ENCODE measurements at places on chromosomes 6 and 20. TPM values are rescaled to one million over a fixed set of nuclear protein-coding genes. Genes with fewer than 3 reads are reported as not detected.
A peak's percentile ranks its signal among the peaks of the same experiment; 100 is the strongest.

DNA sequence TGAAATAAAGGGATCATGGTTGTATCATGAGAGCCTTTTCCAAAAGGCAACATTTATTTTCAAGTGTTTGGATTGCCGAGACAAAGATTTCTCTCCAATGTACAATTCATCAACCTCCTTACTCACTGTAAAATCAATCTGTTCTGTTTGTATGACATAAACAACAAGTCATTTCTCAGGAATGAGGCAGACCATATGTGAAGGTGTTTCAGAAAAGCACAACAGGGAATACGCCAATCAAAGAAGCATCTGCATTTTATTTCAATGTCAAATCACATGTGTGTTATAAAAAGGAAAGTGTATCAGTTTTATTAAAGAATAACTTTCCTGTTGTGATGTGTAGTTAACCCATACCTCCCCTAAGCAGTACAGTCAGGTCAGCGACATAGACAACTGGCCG is 653.7 kb downstream of the TFAP2A start:
- no peak overlapping the region for H3K4me3 ChIP-seq
- DNase-seq, result no peak
- no peaks in the 10 kb centered on the region for H3K36me3 ChIP-seq

The LTA gene
- total RNA-seq, result not detected

DNA sequence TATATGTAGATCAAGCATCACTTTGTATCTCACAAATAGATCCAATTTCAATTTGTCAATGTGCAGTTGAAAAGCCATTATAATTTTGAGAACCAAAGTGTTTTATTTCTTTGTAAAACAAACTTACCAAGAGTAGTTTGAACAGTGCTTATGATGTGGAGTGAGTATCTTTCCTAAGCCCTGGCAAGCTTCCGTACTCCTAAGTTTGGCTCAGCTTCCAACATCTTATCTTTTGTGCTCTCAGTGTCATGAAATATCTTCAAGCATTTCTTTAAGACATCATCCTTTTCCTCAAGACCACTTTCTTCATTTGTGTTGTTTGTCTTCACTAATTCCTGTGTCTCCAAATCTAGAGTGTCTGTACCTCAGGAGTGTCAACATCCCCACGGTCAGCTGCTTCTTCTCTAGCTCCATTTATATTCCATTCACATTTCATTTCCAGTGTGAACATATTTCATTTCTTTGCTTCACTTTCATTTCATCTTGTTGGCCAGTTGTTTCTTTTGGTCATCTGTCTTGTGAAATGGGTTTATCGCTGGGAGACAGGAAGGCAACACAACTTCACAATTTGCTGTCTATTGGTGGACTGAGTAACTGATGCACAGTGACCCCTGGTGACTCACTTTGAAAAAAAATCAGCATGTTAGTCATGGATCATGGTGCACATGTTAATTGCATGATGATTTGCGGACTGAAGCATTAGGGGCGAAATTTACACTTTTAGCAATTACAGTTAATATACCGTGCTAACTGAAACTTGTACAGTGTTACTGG is 36.9 kb downstream of the SLC24A3 start:
- no peak overlapping the region for H3K4me3 ChIP-seq
- H3K27me3 ChIP-seq, result no peaks in the 10 kb centered on the region
- DNase-seq, result peak; percentile 86
- H3K4me1 ChIP-seq, result peaks cover 11% of the 10 kb centered on the region
- H3K36me3 ChIP-seq, result no peaks in the 10 kb centered on the region

DNA sequence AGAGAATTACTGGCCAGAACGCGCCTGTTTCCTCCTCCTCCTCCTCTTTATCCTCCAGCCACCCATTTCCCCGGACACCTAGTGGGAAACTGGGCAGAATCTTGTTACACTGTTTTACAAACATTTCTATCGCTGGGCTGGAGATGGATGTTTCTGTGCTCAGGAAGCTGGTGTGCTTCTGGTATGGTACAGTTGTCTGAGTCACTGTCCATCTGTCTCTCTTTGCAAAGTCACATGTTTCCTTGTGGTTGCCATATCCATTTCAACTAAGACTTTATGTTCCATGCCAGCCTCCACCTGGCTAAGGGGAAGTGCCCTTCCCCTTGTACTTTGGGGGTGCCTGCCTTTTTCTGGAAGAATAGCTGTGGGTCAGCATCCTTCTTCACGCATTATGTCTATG is 52.9 kb upstream of the SLC22A16 start:
- no peaks in the 10 kb centered on the region for H3K36me3 ChIP-seq
- no peak for DNase-seq
- no peaks in the 10 kb centered on the region for H3K27me3 ChIP-seq
- H3K4me3 ChIP-seq, result no peak overlapping the region

- no peaks in the 10 kb centered on the region for H3K4me1 ChIP-seq
- no peak overlapping the region for H3K27ac ChIP-seq
- no peaks in the 10 kb centered on the region for H3K36me3 ChIP-seq
- H3K4me3 ChIP-seq, result no peak overlapping the region
- peak; percentile 77 for DNase-seq
Observed at GRCh38 chr20:41998539-41999341, 380.6 kb upstream of the CHD6 start.

DNA sequence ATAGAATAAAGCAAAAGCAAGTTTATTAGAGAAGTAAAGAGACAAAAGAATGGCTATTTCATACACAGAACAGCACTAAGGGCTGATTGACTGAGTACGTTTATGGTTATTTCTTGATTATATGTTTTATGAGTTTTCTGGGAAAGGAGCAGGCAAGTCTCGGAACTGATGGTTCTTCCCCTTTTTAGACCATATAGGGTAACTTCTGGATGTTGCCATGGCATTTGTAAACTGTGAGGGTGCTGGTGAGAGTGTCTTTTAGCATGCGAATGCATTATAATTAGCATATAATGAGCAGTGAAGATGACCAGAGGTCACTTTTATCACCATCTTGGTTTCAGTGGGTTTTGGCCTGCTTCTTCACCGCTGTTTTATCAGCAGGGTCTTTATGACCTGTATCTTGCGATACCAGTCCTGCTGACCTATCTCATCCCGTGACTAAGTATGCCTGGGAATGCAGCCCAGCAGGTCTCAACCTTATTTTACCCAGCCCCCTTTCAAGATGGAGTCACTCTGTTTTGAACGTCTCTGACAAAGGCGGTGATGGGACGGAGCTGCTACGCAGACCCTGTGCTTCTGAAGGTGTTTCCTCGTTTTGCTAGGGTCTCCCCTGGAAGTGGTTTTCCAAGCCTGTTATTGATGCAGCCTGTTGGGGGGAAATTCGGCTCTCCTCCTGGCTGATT is 45.4 kb upstream of the BMP6 start:
- H3K36me3 ChIP-seq, result no peaks in the 10 kb centered on the region
- H3K4me1 ChIP-seq, result no peaks in the 10 kb centered on the region
- H3K27me3 ChIP-seq, result peaks cover 34% of the 10 kb centered on the region
- peak; percentile 62 for DNase-seq

DNA sequence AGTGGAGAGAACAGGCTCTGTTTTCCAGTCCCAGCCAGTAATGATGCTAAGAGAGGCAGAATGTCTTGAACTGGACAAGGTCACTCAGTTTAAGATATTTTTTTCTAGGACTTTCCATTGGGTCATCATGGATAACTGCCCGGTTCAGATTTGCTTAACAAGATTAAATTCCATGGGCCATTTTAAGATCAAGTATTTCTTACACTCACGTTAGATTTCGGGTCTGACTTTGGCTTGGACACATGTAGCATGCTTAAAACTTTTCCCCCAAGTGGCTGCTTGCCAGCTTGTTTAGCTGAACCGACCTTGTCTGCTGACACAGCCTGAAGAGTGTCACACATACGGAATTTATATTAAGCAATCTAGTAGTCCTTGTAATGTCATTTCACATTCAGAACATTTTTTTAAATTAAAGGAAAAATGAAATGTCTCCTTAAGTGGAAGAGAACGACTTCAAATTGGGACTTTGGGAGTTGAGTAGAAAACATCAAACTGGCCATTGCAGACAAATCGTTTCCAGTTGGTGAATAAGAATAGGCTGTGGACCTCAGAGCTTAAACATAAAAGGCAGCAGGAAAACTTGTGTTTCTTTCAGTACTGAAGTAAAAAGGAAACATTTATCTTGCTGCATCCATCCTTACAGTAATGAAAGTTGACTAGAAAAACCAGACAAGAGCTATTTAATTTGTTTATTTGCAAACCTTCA is 29.0 kb downstream of the ARMC2 start:
- H3K4me1 ChIP-seq, result peaks cover 6% of the 10 kb centered on the region
- no peak for DNase-seq
- H3K27ac ChIP-seq, result peak overlapping the region; percentile 64
- H3K36me3 ChIP-seq, result no peaks in the 10 kb centered on the region

The BPIFB1 gene
- total RNA-seq, result not detected

The KCNK16 gene
- total RNA-seq, result not detected

- H3K4me3 ChIP-seq, result no peak overlapping the region
- no peaks in the 10 kb centered on the region for H3K36me3 ChIP-seq
- no peak overlapping the region for H3K27ac ChIP-seq
- no peaks in the 10 kb centered on the region for H3K27me3 ChIP-seq
Observed at GRCh38 chr20:58826271-58826670, 24.4 kb downstream of the GNAS-AS1 start.

The TNXB gene
- total RNA-seq, result 525 TPM

DNA sequence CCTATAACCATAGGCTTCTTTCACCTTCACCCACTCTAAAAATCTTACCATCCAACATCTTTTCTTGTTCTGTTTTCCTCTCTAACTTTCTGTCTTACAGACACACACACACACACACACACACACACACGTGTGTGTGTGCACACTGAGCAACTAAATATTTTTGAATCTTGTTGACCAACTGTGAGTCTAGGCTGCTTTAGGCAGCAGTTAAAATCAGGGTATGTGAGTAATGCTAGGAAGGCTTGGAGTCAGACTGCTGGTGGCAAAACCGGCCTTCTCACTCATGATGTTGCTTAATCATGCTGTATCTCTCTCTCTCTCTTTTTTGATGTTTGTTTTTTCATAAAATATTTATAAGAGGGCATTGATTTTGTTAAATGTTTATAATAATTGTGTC is 103.1 kb upstream of the TBX18 start:
- H3K4me1 ChIP-seq, result no peaks in the 10 kb centered on the region
- no peak overlapping the region for H3K27ac ChIP-seq
- no peaks in the 10 kb centered on the region for H3K36me3 ChIP-seq

- H3K27me3 ChIP-seq, result no peaks in the 10 kb centered on the region
- no peaks in the 10 kb centered on the region for H3K36me3 ChIP-seq
- H3K4me3 ChIP-seq, result no peak overlapping the region
- no peak for DNase-seq
- peaks cover 4% of the 10 kb centered on the region for H3K4me1 ChIP-seq
- no peak overlapping the region for H3K27ac ChIP-seq
Observed at GRCh38 chr6:87785229-87785862, 83.3 kb upstream of the AKIRIN2 start.

DNA sequence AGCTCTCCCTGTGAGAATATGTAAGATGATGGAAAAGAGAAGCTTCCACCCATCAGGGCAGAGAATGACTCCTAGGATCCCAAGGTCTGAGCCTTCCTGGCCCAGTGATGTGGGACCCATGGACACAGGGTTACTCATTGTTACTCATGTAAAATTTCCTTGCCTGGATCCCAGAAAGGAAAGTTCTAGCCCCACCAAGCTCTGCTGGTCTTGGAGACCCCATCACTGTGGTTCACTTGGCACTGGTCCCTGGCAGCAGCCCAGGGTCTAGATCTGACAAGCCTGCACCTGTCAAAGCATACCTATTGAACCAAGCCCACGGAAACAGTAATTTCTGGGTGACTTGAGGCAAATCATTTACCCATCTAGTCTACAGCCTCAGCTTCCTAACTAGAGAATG is 22.1 kb downstream of the MDGA1 start:
- no peak overlapping the region for H3K4me3 ChIP-seq
- no peaks in the 10 kb centered on the region for H3K36me3 ChIP-seq
- DNase-seq, result no peak
- H3K27me3 ChIP-seq, result no peaks in the 10 kb centered on the region
- no peak overlapping the region for H3K27ac ChIP-seq

DNA sequence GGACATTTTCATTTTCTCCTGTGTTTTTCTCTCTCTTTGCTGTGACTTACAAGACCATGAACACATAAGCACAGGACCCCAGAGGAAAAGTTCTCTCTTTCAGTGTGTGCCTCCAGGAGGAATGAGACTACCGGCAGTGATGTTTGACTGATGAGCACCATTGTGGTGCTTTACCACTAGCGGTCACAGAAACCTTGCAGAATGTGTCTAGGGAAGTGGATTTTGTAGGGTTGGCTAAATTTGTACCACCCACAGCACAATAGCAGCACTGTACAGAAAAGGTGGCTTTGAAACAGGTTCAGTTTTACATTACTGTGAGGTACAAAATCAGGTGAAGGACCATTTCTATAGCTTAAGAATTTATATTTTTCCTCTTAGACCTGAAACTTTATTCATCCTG is 301.9 kb upstream of the SUPT3H start:
- peaks cover 13% of the 10 kb centered on the region for H3K27me3 ChIP-seq
- peak; percentile 37 for DNase-seq
- H3K4me1 ChIP-seq, result no peaks in the 10 kb centered on the region

- H3K27ac ChIP-seq, result no peak overlapping the region
- no peaks in the 10 kb centered on the region for H3K4me1 ChIP-seq
Observed at GRCh38 chr6:14614631-14615030, 497.1 kb downstream of the CD83 start.

- DNase-seq, result no peak
- H3K4me1 ChIP-seq, result no peaks in the 10 kb centered on the region
- no peaks in the 10 kb centered on the region for H3K27me3 ChIP-seq
- no peak overlapping the region for H3K4me3 ChIP-seq
Observed at GRCh38 chr6:137171053-137171374, 2.4 kb downstream of the IL22RA2 start.

DNA sequence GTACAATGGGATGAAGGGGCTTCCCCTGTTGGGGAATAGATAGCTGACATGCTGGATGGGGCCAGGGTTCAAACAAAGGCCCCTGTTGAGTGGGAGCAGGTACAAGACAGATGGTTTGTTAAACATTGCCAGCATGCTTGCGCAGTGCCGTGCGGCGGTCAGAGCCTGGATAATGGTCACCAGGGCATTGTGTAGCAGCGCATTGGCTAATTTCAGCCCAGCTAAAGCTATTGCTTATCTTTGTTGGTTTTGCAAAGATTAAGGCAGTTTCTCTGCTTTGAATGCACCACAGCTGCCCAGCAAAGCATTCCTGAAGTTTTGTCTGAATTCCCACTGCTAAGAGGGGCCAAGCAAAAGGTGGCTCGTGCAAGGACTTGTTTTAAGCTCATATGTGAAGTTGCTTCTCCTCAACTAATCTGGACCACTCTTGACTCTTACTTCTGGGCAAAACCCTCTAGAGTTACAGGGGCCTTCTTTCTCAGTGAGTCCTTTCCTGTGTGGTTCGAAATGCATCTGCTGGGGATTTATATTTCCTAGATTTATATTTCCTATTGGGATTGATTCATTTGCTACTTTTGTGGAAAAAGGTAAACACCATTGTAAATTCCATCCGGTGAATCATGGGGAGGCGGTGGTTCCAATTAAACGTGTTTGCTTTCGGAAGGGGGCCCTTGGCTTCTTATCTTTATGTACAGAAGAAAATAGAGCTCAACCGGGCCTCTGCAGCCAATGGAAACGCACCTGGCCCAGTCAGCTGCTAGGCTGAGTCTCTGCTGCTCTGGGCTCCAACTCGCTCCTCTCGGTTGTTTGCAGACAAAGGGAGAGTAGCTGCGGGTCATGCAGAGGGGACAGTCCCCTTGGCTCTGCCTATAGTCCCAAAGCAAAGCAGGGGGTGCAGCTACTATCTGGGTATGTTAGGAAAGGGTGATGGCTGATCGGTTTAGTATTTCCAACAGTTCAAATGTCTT is 72.1 kb downstream of the FOXA2 start:
- H3K4me3 ChIP-seq, result no peak overlapping the region
- H3K4me1 ChIP-seq, result no peaks in the 10 kb centered on the region
- no peak overlapping the region for H3K27ac ChIP-seq
- peaks cover 28% of the 10 kb centered on the region for H3K27me3 ChIP-seq
- peak; percentile 90 for DNase-seq
